ENCODE measurements at places on chromosomes 7 and 10.
A peak's percentile ranks its signal among the peaks of the same experiment; 100 is the strongest.

- DNase-seq, result no peak
Observed at GRCh38 chr7:966291-967069, 8.9 kb downstream of the COX19 start.

DNA sequence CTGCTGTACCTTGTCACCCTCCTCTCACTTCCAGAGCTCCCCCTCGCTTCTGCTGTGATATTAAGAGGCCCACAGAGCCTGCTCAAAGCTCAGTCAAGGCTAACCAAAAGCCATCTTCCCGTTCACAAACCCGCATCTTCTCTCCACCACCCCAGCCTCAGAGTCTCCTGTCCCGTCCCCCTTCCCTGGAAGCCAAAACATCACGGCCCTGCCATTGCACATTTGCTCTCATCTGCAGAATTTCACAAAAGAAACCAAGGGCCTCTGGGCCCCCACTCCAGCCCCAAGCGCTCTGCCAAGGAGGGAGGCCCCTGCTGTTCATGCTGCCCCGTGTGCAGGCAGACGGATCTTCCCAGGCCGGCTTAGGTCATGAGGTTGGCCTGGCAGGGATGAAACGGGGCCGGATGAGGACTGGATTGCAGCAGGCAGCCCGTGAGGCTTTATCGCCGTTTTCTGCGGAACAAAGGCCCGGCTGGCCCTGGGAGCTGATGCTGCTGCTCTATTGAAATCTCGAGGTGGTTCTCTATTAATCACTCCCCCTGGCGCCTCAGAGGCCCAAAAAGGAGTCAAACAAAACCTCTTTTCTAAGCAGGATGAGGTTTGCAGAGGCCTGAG is 31.6 kb upstream of the FOXK1 start:
- DNase-seq, result no peak

DNA sequence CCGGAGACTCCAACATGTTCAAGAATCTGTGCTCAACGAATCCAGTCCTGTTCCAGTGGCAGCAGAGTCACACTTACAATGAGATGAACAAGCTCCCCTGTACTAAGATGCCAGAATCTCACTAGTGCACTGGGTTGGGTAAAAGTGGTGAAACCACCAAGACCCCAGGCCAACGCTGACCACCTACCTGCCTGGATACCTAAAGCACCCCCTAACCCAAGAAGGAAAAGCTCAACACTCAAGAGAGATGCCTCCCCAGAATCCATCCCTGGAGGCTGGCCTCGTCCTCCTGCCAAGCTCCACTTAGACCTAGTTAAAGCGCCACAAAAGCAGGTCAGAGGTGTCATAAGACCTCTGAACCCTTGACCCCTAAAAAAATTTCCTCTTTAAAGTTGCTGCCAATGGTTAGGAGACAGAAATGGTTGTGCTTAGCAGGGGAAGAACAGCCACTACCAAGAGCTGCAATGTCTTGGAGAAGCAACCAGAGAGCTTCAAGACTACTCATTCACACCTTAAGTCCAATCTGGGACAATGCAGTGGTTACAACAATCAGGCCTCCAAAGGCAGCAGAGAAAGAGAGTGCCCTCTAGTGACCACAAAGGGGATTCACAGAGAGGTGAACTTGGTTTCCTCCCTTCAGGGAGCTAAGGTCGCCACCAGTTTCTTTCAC is 94.6 kb upstream of the MACROH2A2 start:
- DNase-seq, result peak; percentile 51

GRCh38 chr7:123400196-123400595 is 134.2 kb downstream of the IQUB start:
- no peak for DNase-seq

GRCh38 chr10:120409816-120410215 is 47.2 kb upstream of the PLPP4 start:
- no peak for DNase-seq

GRCh38 chr7:76507723-76508406 is 2.5 kb upstream of the UPK3B start:
- DNase-seq, result no peak

- DNase-seq, result no peak
Observed at GRCh38 chr10:91198781-91199180, 21.7 kb upstream of the PCGF5 start.

DNA sequence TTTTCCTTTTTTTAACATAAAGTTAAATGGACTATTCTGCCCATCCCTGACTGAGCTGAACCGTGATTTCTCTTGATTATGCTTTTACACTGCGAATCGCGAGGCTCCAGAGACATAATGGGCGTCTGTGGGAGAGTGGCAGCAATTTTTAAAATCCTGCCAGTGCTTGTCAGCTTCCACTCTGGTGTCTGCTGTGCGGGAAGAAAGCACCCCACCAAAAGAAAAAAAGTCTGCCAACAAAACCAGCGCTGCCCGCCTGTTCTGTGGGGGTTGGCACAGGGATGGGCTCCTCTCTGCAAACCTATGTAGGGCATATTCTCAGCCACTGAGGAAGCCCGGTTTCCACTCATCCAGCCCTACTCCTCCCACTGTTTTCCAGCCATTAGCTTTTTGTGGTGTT is 592.3 kb upstream of the GALNT17 start:
- no peak for DNase-seq

- DNase-seq, result no peak
Observed at GRCh38 chr10:75744261-75744660, 312.8 kb downstream of the LRMDA start.

DNA sequence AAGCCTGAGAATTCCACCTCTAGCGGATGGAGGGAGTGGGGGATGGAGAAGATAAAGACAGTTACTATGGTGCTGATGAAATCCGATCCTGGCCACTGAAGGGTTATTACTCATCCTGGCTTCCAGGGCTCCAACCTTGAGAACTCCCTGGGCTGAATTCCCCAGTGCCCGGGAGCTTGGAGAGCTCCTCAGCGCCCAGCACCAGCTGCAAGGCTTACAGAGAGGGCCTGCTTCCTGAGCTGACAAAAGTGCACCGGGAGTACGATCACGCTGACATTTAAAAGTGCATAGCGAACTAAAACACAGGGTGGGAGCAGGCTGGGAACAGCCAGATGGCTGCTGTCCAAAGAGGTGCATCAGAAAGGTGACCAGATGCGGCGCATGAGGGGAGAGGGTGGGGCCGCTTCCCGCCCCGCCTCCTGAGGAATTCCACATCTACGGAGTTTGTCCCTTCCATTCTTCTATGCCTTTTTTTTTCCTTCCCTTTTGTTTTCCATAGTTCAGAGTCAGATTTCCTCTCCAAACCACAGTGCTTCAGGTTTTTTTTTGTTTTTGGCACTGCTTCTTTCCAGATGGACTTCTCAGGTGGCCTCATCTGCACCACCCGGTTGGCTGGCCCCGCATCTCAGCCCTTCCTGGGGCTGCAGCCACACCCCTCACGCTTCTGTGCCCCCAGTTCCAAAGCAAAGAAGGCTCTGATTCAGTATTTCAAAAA is 62.4 kb upstream of the MKRN1 start:
- DNase-seq, result peak; percentile 62

GRCh38 chr10:126123466-126123865 is 227.1 kb downstream of the FANK1 start:
- no peak for DNase-seq

GRCh38 chr7:68866200-68866570 is 732.1 kb upstream of the AUTS2 start:
- DNase-seq, result no peak

GRCh38 chr10:119189811-119190282 is 11.2 kb upstream of the PRDX3 start:
- no peak for DNase-seq

- no peak for DNase-seq
Observed at GRCh38 chr10:25036381-25036780, 20.0 kb downstream of the THNSL1 start.

GRCh38 chr10:114426476-114426875 is 22.2 kb upstream of the AFAP1L2 start:
- no peak for DNase-seq

DNA sequence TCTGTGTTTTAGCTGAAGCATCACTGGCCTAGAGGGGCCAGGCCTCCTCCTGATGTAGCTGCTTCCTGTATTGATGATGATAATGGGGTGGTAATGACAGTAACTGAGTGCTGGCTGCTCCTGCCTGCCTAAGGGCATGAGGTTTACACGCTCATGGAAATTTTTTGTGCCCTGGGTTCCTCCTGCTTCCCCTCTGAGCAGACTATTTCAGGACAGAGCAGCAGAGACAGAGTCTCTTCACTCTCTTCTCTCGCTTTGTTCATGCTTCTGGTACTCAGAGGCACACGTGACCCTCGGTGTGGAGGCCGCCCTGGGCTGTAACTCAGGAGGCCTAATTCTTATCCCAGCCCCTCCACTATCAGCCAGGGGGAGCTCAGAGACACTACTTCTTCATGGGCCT is 27.9 kb downstream of the LRRC20 start:
- DNase-seq, result no peak

DNA sequence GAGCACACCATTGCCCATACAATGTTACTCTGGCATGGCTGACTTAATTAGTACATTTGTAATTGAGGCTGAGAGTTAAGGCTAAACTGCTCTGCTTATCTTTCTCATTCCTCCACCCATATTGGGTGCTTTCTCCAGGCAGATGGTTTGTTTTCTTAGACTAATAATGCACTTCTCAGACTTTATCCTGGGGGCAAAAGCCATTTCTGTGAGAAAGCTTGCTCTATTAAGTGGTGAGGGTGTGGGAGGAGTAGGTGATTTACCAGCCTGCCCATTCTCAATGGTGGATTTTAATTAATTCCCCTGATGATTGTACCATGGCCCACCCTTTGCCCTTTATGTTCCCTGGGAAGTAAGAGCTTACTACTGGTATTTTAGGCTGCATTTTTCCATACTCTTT is 174.8 kb downstream of the FOXP2 start:
- no peak for DNase-seq

Data from LoVo (cell line).